SK-MEL-5 (cell line): ENCODE measurements at places on chromosomes 5 and 9.

DNA sequence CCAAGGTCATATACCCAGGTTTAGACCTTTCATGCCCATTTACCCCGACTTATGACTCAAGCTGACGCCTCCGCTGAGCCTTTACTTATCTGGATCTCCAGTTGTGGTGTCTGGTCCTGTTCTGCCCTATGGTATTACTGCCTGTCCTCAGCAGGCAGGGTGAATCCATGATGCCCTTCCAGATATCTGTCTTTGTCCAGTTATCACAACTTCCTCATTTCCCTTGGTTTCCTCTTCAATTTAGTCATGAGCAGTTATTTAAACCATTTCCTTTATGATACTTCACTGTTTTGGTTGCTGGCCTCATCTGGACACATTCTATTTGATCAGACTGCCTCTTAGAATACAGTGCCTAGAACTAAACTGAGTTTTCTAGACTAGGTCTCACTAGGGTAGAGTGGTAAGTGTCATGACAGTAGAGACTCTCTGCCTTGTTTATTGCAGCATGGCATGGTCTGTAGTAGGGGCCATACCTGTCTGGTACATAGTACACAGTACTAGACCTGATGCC lies 93.3 kb downstream of the MELK start:
- DNase-seq: no peak

GRCh38 chr9:6759185-6759977 lies 1.6 kb downstream of the KDM4C start:
- DNase-seq: peak; percentile 29

DNA sequence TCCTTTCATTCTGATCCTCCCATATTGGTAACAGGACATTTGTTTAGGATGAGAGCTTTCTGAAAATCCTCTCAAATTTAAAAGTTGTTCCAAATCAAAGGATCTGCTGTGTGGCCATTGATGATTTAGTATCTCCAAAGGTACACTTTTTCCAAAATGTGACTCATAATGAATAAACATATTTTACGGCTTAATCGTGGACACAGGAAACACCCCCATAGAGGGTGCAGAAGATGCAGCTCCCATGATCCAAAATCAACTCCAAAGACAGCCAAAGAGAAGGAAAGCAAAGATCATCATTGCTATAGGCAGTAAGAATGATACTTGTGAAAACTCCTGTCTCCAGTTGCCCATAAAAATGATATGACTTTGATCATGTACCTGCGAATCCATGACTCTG lies 239.7 kb downstream of the PIK3R1 start:
- no peak for DNase-seq

DNA sequence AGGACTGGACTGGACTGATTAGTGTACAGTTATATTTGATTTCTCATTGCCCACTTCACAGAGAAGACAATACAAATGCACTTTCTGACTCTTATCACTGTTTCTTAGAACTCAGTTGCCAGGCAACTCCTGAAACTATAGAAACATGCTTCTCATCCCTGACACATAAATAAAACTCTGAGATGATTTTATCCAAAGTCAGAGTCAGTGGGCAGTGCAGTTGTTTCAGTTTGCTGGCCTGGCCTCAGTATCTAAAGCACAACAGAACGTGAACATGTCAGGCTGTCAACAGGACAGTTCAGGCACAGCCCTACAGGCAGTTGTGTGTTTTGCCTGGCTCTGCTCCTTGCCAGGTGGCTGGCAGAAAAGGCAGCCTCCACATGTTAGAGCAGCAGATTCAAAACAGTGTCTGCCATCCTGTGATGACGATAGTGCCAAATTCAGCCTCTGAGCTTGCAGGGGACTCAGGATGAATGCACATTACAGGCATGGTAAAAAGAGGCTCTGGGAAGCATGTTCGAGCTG lies 65.1 kb upstream of the CCDC152 start:
- no peak for DNase-seq

GRCh38 chr9:35618325-35618727 lies at the start of gene CD72:
TSS of gene CD72 (minus strand) at chr9:35618413. CDS start at chr9:35618303, 110 bp downstream.
- no peak for DNase-seq

DNA sequence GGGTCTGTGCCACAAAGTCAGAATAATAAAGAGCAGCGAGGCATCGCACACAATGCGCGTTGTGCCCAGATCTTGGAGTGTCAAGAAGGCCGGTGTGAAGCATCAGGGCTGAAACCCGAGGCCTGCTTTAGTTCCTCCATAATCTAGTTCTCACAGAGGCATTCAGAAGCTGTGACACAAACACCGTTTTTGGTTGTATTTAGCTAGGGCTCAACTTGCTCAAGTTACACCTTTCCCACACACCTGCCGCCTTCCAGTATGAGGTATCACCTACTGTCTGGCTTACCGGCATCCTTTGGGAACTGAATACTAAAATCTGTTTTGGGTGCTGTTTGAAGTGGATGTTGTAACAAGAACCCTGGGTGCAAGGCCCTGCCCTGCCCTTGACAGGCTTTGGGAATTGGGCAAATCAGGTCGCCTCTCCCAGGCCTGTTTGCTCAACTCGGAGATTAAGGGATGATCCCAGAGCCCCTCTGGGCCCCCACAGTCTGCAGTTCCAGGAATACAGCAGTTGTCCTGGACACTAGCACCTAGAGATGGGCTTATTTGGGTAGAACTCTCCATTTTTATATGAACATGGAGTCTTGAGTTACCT lies 27.0 kb downstream of the SLC25A25 start:
- no peak for DNase-seq

DNA sequence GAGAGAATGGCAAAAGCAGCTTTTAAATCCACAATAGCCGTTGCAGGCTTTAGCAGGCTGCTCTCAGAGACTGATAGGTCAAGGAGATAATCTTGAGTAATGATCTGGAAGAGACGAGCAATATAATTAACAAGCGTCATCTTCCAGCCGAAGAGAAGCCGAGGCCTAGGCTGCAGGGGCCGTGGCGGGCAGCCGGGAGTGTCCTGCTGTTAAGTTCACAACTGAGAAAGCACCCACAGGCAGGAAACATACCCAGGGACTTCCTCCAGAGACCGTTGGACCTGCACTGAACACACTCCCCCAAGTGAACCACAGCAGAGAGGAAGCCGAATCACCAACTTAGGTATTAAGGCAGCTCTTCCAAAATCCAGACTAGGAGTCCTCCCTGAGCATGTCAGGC lies 182.3 kb downstream of the IRX2 start:
- no peak for DNase-seq

- DNase-seq: no peak
Measured at GRCh38 chr5:143165049-143165880, 238.2 kb downstream of the NR3C1 start.
